ENCODE measurements at places on chromosomes 2 and 18.

GRCh38 chr2:66781804-66782203, 346.9 kb downstream of the MEIS1 start:
- DNase-seq, result no peak

GRCh38 chr2:106197878-106198277, 3.8 kb upstream of the UXS1 start:
- DNase-seq, result no peak

GRCh38 chr18:28666216-28666615, 489.3 kb upstream of the CDH2 start:
- DNase-seq, result no peak

DNA sequence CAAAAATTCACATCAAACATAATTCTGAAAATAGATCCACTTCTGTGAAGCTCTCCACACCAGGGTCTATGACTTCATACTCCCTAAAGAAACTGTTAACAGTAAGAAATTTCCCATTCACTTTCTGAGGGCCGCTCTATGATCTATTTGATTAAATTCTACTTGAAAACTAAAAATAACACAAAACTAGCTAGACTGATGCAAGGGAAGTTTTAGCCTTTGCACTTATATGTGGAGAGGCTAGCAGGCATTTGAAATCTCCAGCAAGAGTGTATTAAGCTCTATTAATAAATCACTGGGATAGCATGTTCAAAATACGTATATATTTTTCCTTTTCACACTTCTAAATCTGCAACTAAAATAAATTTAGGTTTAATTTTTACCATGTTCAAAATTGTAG, 113.7 kb upstream of the SMAD7 start:
- no peak for DNase-seq

- DNase-seq, result no peak
Observed at GRCh38 chr2:73739101-73739500, 2.0 kb upstream of the TPRKB start.

DNA sequence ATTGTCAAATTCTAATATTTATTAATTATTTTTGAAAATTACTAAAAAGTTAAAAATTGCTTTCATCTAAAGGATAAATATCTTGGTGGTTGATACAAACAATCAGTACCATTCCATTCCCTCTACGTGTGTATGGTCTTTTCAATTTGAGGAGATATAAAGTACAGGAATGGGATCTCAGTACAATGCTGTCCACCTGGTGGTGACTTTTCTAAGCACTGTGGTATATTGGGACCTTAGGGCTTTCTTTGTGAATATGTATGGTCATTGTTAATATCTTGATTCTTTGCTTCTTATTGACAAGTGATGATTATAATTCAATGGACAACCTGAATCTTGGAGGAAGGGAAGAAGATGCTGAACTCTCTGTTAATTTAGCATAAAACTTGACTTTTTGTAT, 83.1 kb downstream of the NBEAL1 start:
- DNase-seq, result no peak

- DNase-seq, result no peak
Observed at GRCh38 chr18:8011906-8012305, 444.8 kb downstream of the PTPRM start.
